ENCODE measurements at places on chromosomes 4 and X.

GRCh38 chrX:8036914-8037313, 109.7 kb upstream of the PNPLA4 start:
- DNase-seq = no peak

GRCh38 chr4:156763511-156763910, 208.1 kb downstream of the PDGFC start:
- no peak for DNase-seq

DNA sequence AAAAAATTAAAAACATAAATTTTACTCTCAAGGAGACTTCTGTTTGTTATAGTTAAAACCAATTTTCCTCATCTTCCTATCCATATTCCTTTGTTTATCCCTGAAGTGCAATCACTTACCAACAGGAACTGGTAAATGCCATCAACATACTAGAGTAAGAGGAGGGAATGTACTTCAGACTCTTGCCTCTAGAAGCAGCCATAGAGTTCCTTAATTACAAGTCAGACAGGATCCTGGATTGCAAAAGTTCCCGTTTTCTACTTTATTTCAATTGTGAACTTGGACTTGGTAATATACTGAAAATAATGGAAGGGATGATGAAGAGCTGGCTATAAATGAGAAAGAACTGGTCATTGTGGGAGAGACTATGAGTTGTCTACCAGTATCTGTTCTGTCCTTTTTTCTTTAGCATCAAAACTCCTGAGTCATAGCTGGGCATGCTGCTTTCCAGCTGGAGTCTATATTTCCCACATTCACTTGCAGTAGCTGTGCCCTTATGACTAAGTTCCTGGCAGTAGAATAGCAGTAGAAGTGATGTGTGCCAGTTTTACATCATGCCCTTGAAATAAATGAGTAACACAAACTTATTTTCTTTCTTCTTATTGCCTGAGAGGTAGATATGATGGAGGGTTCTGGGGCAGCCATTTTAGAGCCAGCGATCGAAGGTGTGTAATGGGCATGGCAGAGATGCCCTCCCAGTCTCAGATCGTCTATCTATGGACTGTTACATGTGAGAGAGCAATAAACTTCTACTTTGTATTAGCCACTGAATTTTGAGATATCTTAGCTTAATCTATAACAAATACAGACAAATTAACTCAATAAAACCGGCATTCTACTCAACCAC, 26.8 kb upstream of the SPARCL1 start:
- DNase-seq = peak; percentile 23

- no peak for DNase-seq
Observed at GRCh38 chr4:85587952-85588351, 113.0 kb downstream of the ARHGAP24 start.

- DNase-seq = no peak
Observed at GRCh38 chrX:21728276-21728968, 29.5 kb downstream of the SMPX start.

DNA sequence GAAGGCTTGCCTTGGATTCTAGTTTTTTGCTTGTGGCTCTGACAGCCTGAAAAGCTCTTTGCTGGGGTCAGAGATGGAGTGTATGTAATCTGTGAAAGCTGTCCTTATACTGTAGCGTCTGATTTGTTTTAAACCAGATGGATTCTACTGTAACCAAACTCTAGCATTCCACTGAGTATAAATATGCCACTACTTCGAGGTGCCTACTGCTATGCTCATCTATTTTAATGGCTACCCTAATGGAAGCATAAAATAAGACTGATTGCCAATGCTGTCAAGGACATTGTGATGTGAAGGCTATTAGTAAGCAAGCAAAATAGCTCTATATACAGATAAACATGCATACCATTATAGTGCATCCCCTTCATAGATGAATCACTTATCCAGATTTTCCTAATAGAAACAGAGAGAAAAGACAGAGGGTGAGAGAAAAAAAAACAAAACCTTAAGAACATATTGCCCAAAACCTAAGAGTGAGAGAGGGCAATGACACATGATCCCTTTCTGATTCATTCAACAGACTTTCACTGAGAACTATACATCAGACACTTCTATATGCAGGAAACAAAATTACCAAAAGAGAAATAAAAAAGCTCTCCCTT, 1025.8 kb upstream of the LCORL start:
- DNase-seq = no peak

DNA sequence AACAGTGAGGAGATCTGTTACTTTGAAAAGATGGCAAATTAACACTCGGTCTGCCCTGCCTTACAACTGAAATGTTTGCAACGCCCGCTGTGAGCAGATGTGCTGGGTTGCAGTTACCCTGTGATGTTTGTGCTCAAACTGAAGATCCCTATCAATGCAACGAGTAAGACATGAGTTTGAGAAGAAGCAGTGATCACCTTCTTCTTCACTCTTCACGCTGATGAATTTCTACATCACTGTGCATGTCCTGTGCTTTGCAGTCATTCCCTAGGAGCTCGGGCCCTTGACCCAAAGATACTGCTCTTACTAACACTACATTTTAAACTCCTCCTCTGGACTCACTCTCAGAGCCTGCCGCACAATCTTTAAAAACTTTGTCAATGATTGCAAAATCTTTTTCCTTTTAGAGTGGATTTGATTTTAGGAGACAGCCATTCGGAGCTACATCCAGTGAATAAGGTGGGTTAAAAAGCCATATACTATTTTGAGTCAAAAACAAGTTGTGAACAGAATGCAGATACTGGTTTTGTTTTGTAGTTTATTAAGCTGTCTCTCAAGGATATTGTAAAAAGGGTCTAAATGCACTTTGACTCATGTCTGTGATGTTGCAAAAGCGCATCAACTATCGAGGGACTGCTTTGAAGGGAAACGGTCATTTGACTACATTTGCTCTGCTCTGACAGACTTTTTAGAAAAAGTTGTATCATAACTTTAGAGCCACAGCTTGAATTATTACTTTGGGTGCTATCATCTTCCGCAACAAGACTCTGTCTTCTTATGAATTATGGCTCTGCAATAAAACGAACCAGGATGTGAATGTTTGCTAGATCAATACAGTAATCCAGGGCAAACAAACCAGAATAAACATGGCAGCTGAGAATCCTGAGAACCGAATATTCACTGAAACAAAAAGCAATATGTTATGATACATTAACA, 5.7 kb upstream of the RHOH start:
- peak; percentile 92 for DNase-seq

DNA sequence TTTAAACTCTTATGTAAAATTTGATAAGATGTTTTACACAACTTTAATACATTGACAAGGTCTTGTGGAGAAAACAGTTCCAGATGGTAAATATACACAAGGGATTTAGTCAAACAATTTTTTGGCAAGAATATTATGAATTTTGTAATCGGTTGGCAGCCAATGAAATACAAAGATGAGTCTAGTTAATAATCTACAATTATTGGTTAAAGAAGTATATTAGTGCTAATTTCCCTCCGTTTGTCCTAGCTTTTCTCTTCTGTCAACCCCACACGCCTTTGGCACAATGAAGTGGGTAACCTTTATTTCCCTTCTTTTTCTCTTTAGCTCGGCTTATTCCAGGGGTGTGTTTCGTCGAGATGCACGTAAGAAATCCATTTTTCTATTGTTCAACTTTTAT, at the start of gene ALB:
TSS of gene ALB (plus strand) at position 246 of the 400 bp plus-strand sequence. CDS start at position 287, 41 bp downstream.
- DNase-seq = no peak

DNA sequence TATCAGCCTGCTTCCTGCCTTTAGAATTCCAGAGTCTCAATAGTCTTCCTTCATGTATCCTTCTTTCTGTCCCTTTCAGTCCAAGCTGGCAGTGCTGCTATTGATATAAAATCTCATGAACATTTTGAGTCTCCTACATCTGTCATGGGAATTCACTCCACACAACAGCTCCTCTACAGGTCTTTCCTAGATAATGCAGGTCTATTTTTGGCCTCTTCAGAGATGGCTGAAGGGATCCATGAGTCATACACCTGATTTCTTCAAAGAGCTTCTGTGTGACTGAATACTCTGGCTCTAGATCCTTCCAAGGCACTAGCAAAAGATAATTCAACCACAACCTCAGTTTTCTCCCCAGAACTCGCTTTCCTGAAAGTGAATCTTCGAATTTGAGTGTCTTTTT, 115.4 kb downstream of the STPG2 start:
- DNase-seq = peak; percentile 11

- DNase-seq = no peak
Observed at GRCh38 chrX:66961665-66962064, 322.8 kb upstream of the EDA2R start.

- no peak for DNase-seq
Observed at GRCh38 chrX:8711401-8711800, 20.5 kb downstream of the ANOS1 start.

DNA sequence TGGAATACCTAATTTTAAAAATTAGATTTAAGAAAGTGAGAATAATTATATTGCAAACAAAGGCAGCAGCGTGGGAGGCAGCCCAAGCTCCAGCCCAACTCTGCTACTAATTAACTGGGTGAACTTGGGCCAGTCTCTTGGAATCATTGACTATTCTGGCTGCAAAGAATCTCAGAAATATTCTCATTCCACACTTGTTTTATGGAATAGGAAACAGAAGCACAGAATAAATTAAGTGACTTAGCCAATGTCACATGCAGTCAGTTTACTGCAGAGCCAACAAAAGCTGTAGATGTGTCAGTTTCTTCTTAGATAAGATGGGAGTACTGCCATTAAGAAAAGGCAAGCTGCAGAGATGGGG, 132.6 kb upstream of the FAM9B start:
- DNase-seq = no peak

GRCh38 chr4:26529479-26529878, 39.2 kb upstream of the CCKAR start:
- DNase-seq = no peak

GRCh38 chrX:29477878-29478277, 737.5 kb upstream of the MAGEB2 start:
- DNase-seq = no peak

- DNase-seq = no peak
Observed at GRCh38 chr4:2364654-2365053, 53.8 kb downstream of the ZFYVE28 start.

GRCh38 chr4:84995386-84995785, 28.9 kb upstream of the WDFY3 start:
- no peak for DNase-seq

DNA sequence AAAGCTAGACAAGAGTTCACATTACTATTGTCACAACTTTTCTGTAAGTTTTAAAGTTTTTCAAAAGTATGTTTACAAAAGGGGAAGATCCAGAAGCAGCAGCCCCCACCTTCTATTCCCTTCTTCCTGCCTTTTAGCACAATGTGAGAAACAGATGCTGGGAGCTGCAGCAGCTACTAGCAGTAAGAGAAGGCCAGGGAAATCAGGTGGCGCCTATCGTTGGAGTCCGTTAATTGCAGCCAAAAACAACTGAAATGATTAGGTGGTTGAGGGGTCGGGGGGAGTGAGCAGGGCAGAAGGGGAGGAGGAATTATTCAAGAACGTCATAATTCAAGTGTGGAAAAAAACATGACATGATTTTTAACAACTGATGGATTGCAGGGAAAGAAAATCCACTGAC, 27.4 kb downstream of the FRYL start:
- DNase-seq = no peak

Measured in NCI-H460 (cell line).